Kidney (tissue), 22 donors: ENCODE measurements at places on chromosomes 1 and 21. TPM values are rescaled to one million over a fixed set of nuclear protein-coding genes. Genes with fewer than 3 reads are reported as not detected.
A peak's percentile ranks its signal among the peaks of the same experiment; 100 is the strongest.

DNA sequence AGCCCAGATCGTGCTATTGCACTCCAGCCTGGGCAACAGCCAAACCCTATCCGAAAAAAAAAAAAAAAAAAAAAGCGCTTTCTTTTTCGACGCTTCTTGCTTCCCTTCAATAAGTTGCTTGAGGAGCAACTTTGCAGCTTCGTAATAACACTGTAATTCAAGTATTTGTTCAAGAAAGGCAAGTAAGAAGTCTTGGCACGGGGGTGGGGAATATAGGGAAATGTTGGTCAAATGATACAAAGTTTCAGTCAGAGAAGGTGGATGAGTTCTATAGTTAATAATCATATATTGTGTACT lies 871 bp upstream of the PSMA5 start:
- DNase-seq: no peak

DNA sequence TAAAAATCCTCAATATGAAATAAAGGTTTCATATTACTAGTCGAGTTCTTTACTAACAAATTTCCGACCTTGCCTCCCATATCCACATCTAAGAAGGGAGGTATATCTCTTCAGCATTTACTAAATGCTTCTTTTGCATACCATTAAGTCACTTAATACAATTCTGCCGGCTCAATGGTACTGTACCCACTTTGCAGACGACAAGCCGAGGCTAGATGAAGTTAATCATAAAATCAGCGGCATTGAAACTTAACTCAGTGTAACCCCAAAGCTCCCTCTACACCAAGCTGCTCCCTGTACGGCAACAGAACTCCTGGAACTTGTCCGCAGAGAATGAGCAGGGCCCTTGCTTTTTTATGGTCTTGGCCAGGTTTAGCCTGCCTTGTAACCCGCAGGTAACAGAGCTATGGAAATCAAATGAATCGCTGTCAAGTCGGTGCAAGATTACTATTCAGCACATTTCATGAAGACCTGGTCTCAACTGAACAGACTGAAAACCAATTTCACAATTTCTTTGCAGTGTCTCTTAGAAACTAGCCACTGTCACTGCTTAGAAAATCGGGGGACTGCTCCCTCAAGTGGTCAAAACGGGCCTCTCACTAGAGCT lies 738 bp downstream of the INTS7 start:
- no peak for DNase-seq

LRRC38 gene
- total RNA-seq: not detected

GRCh38 chr1:27602462-27603308 lies 1.3 kb downstream of the AHDC1 start:
- DNase-seq: peak; percentile 90

BLACAT1 gene
- total RNA-seq: 4.3 TPM

CYP4A11 gene
- 23.0 TPM for total RNA-seq

SPRR2B gene
- total RNA-seq: not detected

ORC1 gene
- 0.50 TPM for total RNA-seq

DNA sequence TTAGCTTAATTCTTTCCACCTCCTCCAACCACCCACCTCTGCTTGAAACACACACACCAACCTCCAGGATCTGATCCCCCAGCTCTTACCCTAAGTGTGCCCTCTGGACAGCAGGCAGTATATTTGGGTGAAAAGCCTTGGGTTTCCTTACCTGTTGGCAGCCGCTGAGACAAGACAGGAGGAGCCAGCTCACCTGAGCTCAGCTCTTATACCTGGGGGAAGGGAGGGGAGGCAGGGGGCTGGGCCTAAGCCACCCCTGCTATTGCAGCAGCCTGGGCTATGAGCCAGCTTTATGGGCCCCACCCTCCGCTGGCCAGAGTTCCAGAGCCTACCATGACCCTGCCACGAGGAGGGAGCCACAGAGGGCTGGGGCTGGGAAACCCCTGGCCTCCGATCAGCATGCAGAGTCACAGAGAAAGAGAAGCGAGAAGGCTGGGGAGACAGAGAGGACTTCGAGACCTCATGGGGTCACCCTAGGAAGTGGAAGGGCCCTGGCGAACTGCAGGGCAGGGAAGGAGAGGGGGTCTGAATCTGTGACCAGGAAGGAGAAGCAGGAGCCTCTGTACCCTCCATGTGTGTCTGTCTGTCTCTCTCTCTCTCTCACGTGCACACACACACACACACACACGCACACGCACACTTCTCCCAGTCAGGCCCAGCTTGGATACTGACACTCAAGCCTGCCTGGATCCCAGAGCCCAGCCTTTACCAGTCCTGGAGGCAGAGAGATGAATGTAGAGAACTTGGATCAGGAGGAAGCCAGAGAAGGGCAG lies at the start of gene S100A14:
Gene S100A14, minus strand, starts transcription at position 182 of the 773 bp plus-strand sequence. CDS start 467 bp downstream, outside the sequence.
- no peak for DNase-seq

GRCh38 chr1:176863613-176864012 lies 300.9 kb downstream of the ASTN1 start:
- DNase-seq: no peak

CELA3B gene
- total RNA-seq: not detected

- DNase-seq: no peak
These were observed 397.5 kb downstream of the KIF26B start for GRCh38 chr1:245552331-245552730.

DNA sequence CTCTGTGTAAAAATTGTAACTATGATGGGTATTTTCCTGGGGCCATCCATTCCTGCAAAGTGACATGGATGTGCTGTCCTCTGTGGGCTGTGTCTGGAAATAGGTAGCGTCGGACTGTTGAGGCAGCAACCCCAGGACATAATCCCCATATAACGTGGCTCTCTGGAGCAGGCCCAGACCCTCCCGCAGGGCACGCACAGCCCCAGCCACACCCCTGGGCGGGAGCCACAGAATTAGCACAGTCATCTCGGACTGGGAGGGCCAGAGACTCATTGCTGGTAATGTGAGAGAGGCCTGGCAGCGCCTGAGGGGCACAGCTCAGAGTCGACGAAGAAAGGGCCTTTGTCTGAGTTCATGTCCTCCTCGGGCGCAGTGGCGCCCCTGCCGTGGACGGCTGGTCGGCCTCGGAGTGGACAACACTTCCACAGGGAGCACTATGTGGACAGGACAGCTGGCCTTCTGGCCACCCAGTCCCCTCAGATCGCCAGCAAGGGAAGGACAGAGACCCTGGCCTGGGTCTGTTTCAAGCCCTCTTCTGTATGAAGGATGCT lies 20.1 kb downstream of the SIM2 start:
- no peak for DNase-seq

GRIK3 gene
- 0.38 TPM for total RNA-seq

EFCAB7 gene
- total RNA-seq: 9.6 TPM

DNA sequence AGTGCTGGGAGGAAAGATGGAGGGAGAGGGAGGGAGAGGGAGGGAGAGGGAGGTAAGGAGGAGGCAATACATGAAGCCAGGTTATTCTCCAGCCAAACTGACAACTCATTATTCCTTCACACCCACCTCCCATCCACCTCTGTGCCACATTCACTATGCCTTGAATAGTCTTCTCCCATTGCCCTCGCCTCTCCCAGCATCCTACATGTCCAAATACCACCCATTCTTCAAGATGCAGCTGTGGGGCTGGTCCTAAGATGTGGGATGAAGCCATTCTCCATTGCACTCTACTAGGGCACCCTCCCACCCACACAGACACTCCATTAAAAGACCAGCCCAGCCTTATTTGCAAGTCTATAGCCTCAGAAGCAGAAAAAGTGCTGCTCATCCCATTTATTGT lies 165.8 kb downstream of the RRAGC start:
- DNase-seq: no peak

TACSTD2 gene
- total RNA-seq: 502 TPM

COL9A2 gene
- 13.8 TPM for total RNA-seq

- no peak for DNase-seq
These were observed 48.7 kb upstream of the CNTN2 start for GRCh38 chr1:204994086-204994862.

- no peak for DNase-seq
These were observed 295.3 kb downstream of the PTPRU start for GRCh38 chr1:29531596-29531995.

GRCh38 chr1:12159816-12160215 lies 7.0 kb upstream of the TNFRSF1B start:
- DNase-seq: no peak

DNA sequence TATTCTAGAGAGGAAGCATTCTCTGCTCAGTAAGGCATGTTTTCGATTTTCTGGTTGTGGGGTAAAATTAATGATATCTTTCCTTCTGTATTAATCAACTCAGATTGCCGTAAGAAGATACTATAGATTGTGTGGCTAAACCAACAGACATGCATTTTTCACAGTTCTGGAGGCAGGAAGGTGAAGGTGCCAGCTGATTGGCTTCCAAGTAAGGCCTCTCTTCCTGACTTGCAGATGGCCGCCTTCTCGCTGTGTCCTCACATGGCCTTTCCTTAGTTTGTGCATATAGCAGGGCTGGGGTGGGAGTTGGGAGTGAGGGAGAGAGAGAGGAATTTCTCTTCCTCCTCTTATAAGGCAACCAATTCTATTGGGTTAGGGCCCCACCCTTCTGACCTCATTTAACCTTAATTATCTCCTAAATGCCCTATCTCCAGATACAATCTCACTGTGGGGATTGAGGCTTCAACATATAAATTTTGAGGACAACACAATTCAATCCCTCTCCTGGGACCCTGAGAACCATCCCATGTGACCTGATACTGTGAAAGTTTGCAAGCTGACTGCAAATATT lies 52.3 kb upstream of the MRPS6 start:
- no peak for DNase-seq

GRCh38 chr1:100028765-100029164 lies 59.0 kb downstream of the SLC35A3 start:
- DNase-seq: no peak

S100PBP gene
- 40.1 TPM for total RNA-seq

DNA sequence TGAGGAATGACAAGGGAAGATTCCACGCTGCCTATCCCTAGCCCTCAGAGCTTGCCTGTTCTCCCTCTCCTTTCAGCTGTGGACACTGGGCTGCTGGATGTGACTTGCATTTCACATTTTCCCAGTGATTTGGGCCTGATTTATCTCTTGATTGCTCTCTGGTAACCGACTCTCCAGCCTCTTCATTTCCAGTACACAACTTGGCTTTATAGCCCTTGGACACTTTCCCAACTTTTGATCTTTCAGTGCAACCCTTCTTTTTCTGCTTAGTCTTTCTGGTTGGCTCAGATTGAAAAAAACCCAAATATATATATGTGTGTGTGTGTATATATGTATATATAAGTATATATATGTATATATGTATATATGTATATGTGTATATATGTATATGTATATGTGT lies 138.3 kb downstream of the RYR2 start:
- no peak for DNase-seq

- no peak for DNase-seq
These were observed 75.0 kb downstream of the PTPN14 start for GRCh38 chr1:214476229-214476985.

POU3F1 gene
- not detected for total RNA-seq

SLC9C2 gene
- 0.72 TPM for total RNA-seq

DNA sequence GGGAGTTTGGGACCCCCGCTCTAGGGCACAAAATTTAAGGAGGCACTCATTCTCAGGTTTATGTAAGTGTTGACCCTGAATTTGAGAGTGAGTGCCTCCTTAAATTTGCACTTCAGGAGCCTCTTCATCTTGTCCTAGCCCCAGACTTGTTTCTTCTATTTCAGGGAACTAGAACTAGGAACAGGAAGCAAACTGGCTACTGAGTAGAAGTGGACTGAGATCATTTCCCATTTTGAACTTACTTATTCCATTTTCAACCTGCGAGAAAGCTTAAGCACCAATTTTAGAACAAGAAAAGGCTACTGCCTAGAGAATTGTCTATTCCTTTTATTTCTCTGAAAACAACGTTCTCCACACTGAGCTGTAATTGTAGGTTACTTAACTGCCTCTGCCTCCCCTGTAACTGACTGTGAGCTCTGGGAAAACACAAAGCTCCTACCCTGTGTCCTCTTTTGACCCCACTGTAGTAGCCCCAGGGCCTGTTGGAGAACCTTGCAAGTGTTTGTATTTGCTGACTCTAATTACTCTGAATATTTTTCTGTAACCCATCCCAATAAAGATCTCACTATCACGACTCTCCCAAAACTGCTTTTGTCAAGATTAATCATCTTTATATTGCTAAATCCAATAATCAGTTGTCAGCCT lies 2.5 kb downstream of the PPT1 start:
- DNase-seq: no peak

GLIS1 gene
- 3.3 TPM for total RNA-seq

- peak; percentile 46 for DNase-seq
These were observed 103.2 kb downstream of the DMRTB1 start for GRCh38 chr1:53562291-53562980.

GRCh38 chr1:56167596-56167995 lies 411.8 kb downstream of the PLPP3 start:
- no peak for DNase-seq

GRCh38 chr21:18810136-18810535 lies 406.6 kb upstream of the TMPRSS15 start:
- DNase-seq: no peak

PPCS gene
- total RNA-seq: 79.3 TPM

GJA9 gene
- total RNA-seq: not detected

DNA sequence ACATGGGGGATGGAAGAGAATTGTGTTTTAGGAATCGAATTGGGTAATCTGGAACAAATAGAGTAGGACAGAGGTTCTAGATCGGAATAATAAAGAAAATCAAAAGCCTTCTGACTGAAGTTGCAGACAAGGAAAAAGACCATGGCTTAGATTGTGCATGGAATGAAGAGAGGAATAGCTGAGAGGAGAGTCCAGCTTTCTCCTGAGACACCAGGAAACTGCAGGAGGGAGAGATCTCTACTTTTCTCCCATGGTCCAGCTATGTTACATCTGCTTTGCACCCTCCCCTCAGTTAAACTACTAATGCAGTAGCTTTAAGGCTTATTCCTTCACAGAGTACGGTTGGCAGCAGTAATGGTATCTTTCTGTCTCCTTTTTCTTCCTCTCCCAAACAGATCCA lies 13.4 kb downstream of the SLAMF7 start:
- no peak for DNase-seq

- DNase-seq: no peak
These were observed 50.3 kb upstream of the SCYL3 start for GRCh38 chr1:169943963-169944526.

DNA sequence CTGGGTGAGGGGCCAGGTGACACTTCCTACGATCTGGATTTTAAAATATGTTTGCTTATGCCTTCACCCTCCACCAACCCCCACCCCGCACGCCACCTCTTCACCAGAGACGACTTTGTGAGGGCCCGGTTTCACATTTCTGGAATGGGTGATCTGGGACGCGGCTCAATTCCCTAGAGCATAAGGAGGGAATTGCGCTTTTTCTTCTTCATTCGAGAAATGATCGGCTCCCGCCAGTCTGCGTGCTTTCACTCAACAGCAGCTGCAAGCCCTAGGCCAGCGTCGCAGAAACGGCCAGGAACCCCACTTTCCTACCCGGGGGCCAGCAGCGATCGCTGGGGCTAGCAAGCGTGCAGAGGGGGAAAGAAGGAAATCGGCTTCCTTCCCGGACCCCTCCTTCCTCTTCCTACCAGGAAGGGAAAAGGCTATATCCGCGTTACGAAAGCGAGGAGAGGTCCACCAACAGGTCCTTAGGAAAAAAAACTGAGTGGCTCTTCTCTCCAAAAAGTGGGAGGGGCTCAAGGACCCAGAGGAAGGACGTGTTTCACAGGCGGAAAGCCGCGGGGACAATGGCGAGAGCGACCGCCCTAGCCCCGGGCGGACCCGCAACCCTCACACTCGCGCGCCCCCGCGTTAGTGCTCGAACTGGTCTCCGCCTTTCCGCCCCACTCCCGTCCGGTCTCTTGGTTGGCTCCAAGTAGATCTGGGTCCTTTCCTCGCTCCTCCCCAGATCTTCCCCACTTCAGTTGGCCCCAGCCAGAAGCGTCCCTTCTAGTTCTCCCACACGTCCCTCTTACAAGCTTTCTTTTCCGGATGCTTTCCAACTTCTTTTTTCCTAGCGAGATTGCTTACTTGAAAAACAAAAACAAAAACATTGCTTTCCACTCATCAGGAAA lies 1.1 kb upstream of the ADAMTS1 start:
- DNase-seq: peak; percentile 93
